ENCODE measurements at places on chromosomes 5 and 9.

DNA sequence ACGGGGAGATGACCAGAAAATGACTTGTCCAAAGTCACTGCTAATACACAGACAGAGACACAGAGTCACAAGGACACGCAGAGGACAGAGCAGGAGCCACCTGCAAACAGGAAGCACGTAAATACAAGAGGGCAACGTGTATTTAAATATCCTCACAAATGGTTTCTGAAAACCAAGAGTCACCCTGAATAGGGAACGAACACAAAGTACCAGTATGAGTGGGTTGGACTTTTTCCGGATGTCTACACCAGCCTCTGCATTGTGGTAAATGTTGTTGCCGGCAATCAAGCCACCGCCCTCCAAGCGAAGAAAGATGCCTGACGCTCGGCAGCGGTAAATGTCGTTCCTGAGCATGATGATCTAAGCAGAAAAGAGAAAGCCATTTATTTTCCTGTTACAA is 44.5 kb downstream of the FBXO10 start:
- DNase-seq: no peak

DNA sequence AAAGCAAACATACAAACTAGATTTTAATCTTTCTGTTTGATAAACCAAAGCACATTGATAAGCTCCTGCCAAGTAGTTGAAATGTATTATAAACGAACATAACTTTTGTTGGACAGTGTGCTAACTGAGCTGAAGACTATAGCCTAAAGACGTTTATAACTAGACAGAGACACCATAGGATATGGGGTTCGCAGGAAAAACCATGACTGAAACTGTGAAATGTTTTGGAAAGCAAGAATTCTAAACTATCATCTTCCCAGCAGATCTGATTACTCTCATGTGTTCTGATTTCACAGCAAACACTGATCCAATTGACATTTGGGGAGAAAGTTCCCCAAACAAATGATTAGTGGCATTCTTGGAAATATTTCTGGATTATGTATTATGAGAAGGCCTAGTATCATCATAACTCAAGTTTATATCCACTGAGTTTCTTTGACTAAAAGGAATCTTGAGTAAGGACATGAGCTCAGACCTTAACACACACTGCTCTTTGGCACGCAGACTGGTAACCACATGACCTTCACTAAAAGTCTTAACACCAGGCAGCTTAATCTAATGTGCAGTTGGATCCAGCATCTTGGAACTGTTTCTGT is 375.2 kb downstream of the ZNF608 start:
- DNase-seq: no peak

- peak; percentile 42 for DNase-seq
These were observed 674 bp downstream of the TMEM38B start for GRCh38 chr9:105694848-105695581.

- no peak for DNase-seq
These were observed 26.0 kb downstream of the ZCCHC7 start for GRCh38 chr9:37146410-37146809.

- no peak for DNase-seq
These were observed 17.3 kb upstream of the SLC6A19 start for GRCh38 chr5:1184163-1184470.

DNA sequence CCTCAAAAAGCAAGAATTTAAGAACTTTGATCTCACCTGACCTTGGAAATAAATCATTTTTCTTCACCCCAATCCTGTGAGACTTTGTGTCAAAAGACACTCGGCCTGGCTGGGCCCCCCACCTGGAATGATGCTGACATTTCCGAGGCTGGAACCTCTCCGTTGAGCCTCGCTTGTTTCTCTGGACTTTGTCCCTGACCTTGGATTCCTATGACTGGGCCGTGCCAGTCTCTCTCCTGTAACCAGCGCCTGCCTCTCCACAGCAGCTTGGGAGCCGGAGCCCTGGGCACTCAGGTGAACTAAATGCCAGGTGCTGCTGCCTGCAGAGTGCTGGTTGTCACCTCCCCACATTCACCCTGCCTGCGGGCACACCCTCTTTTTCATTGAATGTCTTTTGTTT is 62.7 kb downstream of the RETREG1 start:
- no peak for DNase-seq

GRCh38 chr5:111345731-111346130 is 121.5 kb downstream of the CAMK4 start:
- DNase-seq: no peak

GRCh38 chr9:93302586-93303257 is 118.8 kb downstream of the WNK2 start:
- DNase-seq: no peak

Measured in NCI-H2029 treated with DMSO at 0.1 percent for 48 hours (cell line).